HCT116 (cell line): ENCODE measurements at places on chromosomes 11 and 22. TPM values are rescaled to one million over a fixed set of nuclear protein-coding genes. Genes with fewer than 3 reads are reported as not detected.

DNA sequence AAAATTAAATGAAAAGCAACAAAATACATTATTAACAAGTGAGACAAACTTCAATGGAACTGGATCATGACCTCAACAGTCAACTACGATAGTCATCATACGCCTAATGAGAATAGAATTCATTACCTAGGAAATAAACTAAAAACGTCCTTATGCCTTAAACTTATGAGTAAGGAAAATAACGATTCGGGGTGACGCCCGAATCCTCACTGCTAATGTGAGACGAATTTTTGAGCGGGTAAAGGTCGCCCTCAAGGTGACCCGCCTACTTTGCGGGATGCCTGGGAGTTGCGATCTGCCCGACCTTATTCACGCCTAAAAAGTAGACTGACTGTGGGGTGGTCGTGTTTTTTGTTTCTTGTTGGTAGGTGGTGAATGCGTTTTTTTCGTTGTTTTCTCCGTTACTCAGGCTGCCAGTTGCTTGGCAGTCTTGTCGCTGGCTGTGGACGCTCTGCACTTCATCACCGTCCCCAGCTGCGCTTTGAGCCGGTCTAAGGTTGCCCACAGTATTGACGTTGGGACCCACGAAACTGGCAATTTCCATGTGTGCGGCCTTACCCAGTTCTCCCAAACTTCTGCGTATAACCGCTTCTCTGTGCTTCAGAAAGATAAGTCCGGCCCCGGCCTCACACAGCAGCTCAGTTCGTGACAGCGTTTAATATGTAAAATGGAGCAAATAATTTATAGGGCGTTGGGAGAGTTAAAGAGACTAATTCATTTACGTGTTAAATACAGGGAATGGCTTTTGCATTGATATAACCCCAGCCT lies 593 bp upstream of the POLDIP3 start:
- H3K36me3 ChIP-seq, result 0 out of 2 replicates have a peak, but pooled peaks cover 5% of the 10 kb centered on the region
- no peaks in the 10 kb centered on the region for H3K27me3 ChIP-seq
- peaks cover 18% of the 10 kb centered on the region for H3K4me1 ChIP-seq
- H3K4me3 ChIP-seq, result peak overlapping the region; percentile 98; the same call in 1 of the 2 replicates

- H3K4me3 ChIP-seq, result no peak overlapping the region
- no peak overlapping the region for H3K27ac ChIP-seq
- H3K36me3 ChIP-seq, result no peaks in the 10 kb centered on the region
- H3K27me3 ChIP-seq, result peaks cover 11% of the 10 kb centered on the region; the same call in 1 of the 2 replicates
- DNase-seq, result no peak
- H3K4me1 ChIP-seq, result no peaks in the 10 kb centered on the region
Measured at GRCh38 chr22:28034145-28034759, 115.2 kb upstream of the PITPNB start.

- H3K4me3 ChIP-seq, result no peak overlapping the region
- peaks cover 8% of the 10 kb centered on the region for H3K4me1 ChIP-seq
- H3K27me3 ChIP-seq, result no peaks in the 10 kb centered on the region
- DNase-seq, result no peak
Measured at GRCh38 chr11:112300094-112300786, 39.6 kb upstream of the PLET1 start.

GRCh38 chr11:111298413-111299100 lies at the start of gene POU2AF3:
TSS of gene POU2AF3 (plus strand) at chr11:111298546. CDS start at chr11:111298582, 36 bp downstream.
- H3K27ac ChIP-seq, result no peak within 1 kb of the TSS
- no peaks in the 10 kb centered on the region for H3K4me1 ChIP-seq
- no peak within 1 kb of the TSS for H3K4me3 ChIP-seq
- DNase-seq, result no peak
- H3K27me3 ChIP-seq, result no peaks in the 10 kb centered on the region; the same call in 1 of the 2 replicates
- H3K36me3 ChIP-seq, result no peaks in the 10 kb centered on the region

- H3K27ac ChIP-seq, result no peak overlapping the region
- no peaks in the 10 kb centered on the region for H3K27me3 ChIP-seq
- no peak overlapping the region for H3K4me3 ChIP-seq
- no peak for DNase-seq
- H3K36me3 ChIP-seq, result no peaks in the 10 kb centered on the region
Measured at GRCh38 chr11:47181271-47181670, 4.6 kb upstream of the ARFGAP2 start.

- no peak for DNase-seq
- no peak overlapping the region for H3K4me3 ChIP-seq
- no peak overlapping the region for H3K27ac ChIP-seq
- H3K36me3 ChIP-seq, result no peaks in the 10 kb centered on the region
Measured at GRCh38 chr11:35911616-35912165, 32.2 kb upstream of the LDLRAD3 start.

- no peaks in the 10 kb centered on the region for H3K36me3 ChIP-seq
- no peaks in the 10 kb centered on the region for H3K27me3 ChIP-seq
- H3K4me1 ChIP-seq, result peaks cover under 1% of the 10 kb centered on the region; the same call in 1 of the 2 replicates
- no peak overlapping the region for H3K27ac ChIP-seq
Measured at GRCh38 chr22:29716814-29717545, 2.8 kb upstream of the CABP7 start.

GRCh38 chr11:81192516-81192915 lies 1541.1 kb downstream of the FAM181B start:
- H3K27ac ChIP-seq, result no peak overlapping the region
- no peaks in the 10 kb centered on the region for H3K27me3 ChIP-seq

GRCh38 chr11:32143378-32143777 lies 52.5 kb downstream of the RCN1 start:
- 0 out of 2 replicates have a peak, but pooled peaks cover 3% of the 10 kb centered on the region for H3K27me3 ChIP-seq
- DNase-seq, result no peak
- no peaks in the 10 kb centered on the region for H3K36me3 ChIP-seq

GRCh38 chr11:70109006-70109405 lies 30.9 kb downstream of the ANO1 start:
- no peak overlapping the region for H3K27ac ChIP-seq
- no peak for DNase-seq
- H3K36me3 ChIP-seq, result no peaks in the 10 kb centered on the region
- peaks cover 13% of the 10 kb centered on the region for H3K4me1 ChIP-seq
- H3K4me3 ChIP-seq, result no peak overlapping the region

GRCh38 chr11:121394785-121395184 lies 57.3 kb upstream of the SORL1 start:
- H3K27ac ChIP-seq, result no peak overlapping the region
- no peak for DNase-seq
- peaks cover 3% of the 10 kb centered on the region; the same call in 1 of the 2 replicates for H3K4me1 ChIP-seq
- no peaks in the 10 kb centered on the region for H3K36me3 ChIP-seq
- H3K4me3 ChIP-seq, result no peak overlapping the region
- H3K27me3 ChIP-seq, result no peaks in the 10 kb centered on the region

- no peak for DNase-seq
- no peaks in the 10 kb centered on the region for H3K36me3 ChIP-seq
- no peak overlapping the region for H3K27ac ChIP-seq
- H3K4me1 ChIP-seq, result no peaks in the 10 kb centered on the region
Measured at GRCh38 chr11:36354221-36355003, 58.3 kb downstream of the PRR5L start.

DNA sequence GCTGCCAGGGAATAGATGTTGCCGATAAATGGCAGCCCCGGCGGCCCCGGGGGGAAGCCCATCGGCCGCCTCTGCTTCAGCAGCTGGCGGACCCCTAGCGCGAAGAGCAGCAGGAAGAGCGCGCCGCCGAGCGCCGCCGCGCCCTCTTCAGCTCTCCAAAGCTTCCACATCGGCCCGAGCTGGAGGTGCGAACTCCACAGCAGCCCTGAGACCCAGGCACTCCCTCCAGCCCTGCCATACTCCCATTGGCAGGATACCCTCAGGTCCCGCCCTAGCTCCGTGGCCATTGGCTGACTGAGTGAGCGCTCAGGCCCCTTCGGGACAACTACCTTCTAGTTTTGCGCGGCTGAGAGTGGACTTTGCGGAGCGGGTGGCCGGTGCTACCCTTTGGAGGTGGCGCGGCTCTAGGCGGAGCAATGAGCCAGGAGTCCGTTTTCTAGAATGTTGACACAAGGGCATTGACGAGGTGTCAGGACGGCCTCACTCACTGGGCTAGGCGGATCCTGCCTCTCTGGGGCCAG lies at the start of gene CYP2R1:
TSS of gene CYP2R1 (minus strand) at position 196 of the 521 bp plus-strand sequence. CDS start at position 170, 26 bp downstream.
- no peaks in the 10 kb centered on the region for H3K27me3 ChIP-seq
- DNase-seq, result peak; percentile 97
- H3K4me3 ChIP-seq, result peak within 1 kb of the TSS; percentile 62
- no peaks in the 10 kb centered on the region for H3K36me3 ChIP-seq

DNA sequence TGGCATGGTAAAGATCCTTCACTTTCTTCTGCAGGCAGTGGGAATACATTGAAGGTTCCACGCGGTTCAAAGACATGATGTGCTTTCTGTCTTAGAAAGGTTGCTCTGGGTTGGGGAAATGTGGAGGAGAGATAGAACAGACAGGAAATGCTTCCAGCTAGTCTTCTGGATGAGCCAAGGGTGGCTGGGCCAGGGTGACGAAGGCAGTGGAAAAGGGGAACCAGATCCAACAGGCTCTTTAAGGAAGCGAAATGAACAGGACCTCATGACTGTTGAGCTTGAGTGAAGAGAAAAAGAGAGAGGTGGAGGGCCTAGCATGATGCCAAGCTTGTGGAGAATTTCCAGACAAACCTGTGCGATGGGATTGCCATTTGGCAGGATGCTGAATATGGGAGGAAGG lies 56.4 kb upstream of the LMO1 start:
- no peaks in the 10 kb centered on the region for H3K27me3 ChIP-seq
- no peaks in the 10 kb centered on the region for H3K4me1 ChIP-seq
- H3K27ac ChIP-seq, result no peak overlapping the region
- no peak for DNase-seq
- H3K4me3 ChIP-seq, result no peak overlapping the region

DNA sequence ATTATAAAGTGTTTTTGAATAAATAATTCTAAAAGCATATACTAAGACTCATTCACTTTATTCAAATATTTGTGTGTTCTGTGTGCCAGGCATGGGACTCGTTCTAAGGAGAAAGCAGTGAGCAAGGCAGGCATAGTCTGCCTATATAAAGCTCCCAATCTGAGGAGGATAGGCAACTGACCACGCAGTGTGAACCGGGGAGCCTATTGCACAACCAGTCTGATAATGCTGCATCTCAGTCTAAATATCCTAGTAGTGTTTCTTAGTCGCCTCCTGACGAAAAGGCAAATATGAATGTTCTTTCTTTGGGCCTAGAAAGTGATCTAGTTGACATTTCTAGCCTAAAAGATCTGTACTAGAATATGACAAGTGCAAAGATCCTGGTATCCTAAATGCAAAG lies 98.3 kb downstream of the C11orf65 start:
- no peak for DNase-seq
- H3K36me3 ChIP-seq, result peaks cover 3% of the 10 kb centered on the region
- no peak overlapping the region for H3K27ac ChIP-seq
- H3K4me1 ChIP-seq, result no peaks in the 10 kb centered on the region

The MMP12 gene
- not detected for total RNA-seq

The PAMR1 gene
- not detected for total RNA-seq

The OSM gene
- not detected for total RNA-seq

The CRYAB gene
- not detected for total RNA-seq

The PRAME gene
- 28.4 TPM for total RNA-seq

The CALCB gene
- 0.22 TPM for total RNA-seq

The ART1 gene
- total RNA-seq, result not detected

The KCNE3 gene
- total RNA-seq, result not detected

The IGF2 gene
- total RNA-seq, result 17.9 TPM

The SLC22A8 gene
- not detected for total RNA-seq
